Activated T-cell treated with anti-CD3 and anti-CD28 coated beads, Interleukin-2, amount 50 U/mL, for 48 hours (primary cell): ENCODE measurements at places on chromosomes 1 and 21.
A peak's percentile ranks its signal among the peaks of the same experiment; 100 is the strongest.

DNA sequence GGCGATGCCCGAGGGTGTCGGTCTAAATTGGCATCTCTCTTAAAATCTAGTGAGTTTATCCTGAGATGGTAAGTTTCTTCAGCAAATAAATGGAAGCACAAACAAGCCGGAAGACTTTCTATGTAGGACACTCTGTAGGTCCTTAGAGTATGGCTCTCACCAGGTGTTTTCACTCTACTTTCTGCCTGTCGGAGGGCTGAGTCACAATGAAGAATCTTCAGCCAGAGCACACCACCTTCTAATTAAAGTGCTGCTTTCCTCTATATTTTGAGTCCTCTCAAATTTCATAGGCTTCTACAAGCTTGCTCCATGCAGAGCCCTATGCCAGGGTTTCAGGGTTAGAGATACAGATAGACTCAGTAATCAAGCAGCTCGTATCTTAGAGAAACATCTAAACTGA, 27.1 kb downstream of the KCNK1 start:
- DNase-seq: no peak

DNA sequence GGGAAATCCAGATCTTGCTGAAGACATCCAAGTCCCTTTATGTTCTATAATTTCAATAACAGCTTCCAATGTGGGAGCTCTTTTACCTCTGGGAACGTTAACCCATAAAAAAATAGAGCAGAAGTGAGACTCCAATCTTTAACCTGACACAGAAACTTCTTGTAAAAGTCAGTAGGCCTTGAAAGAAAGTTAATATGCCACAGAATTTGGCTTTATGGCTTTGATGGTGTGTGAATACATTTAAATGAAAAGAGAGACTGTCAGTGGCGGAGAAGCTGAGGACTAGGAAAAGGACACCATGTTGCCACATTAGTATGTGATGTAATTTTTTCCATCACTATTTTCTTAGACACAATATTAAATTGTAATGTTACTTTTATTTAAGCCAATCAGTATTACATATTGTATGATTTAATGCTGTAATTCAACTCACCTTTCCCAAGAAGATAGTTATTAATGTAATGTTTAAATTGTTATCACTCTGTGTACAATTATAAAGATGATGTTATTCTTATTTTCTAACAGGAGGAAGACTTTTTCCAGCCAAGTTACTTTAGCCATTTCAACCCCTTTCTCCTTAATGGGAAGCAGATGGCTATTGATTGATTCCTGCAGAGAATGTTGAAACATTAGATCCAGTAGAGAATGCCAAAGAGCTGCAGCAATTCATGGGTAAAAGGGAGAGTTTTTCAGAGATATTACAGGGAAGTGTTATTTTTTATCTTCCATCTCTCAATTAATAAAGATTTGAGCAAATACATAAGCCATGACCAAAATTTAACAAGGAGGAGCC, 17.5 kb upstream of the CLDN8 start:
- DNase-seq: no peak

DNA sequence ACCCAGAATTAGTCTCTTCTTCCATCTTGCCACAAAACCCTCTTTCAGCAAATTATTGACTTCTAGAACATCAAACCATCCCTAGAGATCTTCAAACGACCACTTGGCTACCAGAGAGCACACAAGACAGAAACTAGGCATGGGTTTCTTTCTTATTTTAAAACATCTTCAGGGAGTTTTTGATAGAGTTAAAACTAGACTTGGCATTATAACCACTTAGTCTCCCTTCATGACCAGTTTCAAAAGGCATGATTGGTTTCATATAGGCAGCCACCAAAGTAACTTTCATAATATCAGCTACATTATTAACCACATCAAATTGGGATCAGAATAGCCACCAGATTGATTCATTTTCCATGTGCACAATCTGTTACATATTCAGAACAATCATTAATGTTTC, 368.4 kb upstream of the GREM2 start:
- no peak for DNase-seq

DNA sequence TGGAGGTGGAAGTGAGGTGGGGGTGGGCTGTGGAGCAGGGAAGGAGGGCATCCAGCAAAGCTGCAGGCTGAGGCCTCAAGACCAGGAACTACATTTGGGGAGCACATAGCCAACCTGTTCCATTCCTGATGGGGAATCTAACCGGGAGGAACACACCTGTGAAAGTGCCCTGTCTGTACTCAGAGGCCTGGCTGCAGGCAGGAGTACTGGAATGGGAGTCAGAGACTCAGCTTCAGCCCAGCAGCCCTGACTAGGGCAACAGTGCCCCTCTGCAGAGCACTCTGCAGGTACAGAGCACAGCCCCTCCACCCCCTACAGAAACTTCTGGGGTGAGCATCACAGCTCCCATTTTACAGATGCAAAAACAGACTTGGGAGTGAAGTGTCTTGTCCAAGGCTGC, 126.4 kb downstream of the DMRTB1 start:
- peak; percentile 15 for DNase-seq

- no peak for DNase-seq
These were observed 227.1 kb downstream of the LHX8 start for GRCh38 chr1:75361260-75361659.

DNA sequence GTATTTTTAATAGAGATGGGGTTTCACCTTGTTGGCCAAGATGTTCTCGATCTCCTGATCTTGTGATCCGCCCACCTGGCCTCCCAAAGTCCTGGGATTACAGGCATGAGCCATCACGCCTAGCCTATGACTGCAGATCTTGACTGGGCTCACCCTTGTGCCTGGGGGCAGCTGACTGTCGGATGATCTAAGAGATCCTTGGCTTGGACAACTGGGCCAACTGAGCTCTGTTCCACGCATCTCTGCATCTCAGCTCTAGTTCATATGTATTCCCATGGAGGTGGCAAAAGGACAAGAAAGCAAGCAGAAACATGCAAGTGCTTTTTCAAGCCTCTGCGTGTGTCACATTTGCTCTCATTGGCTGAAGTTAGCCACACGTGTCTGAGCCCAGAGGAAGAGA, 75.8 kb upstream of the SELENON start:
- DNase-seq: no peak
